IMR-90 (cell line): ENCODE measurements at places on chromosomes 11 and 22.

GRCh38 chr22:34113381-34113780, 193.1 kb upstream of the LARGE1 start:
- DNase-seq, result no peak

- DNase-seq, result no peak
These were observed 54.0 kb downstream of the RPUSD4 start for GRCh38 chr11:126157326-126158030.

GRCh38 chr11:563812-564578, 3.2 kb downstream of the RASSF7 start:
- no peak for DNase-seq

DNA sequence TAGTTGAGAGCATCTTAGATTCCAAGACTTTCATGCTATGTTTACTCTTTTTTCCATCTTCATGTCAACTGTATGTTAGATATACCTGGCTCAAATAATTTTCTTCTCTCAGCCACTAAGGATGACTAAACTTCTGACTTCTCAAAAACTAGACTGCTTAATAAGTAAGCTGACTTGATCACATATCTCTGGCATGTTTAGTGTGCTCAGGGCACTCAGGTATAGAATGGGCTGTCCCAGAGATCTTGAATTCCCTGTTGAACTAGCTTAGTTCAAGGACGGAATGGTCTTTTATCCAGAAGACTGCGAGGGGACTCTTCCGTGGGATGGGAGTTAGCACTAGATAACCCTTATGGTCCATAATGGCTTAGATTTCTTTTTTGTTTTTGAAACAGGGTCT, 13.0 kb downstream of the NEU3 start:
- DNase-seq, result no peak

GRCh38 chr11:13923182-13923581, 39.3 kb upstream of the SPON1 start:
- no peak for DNase-seq

DNA sequence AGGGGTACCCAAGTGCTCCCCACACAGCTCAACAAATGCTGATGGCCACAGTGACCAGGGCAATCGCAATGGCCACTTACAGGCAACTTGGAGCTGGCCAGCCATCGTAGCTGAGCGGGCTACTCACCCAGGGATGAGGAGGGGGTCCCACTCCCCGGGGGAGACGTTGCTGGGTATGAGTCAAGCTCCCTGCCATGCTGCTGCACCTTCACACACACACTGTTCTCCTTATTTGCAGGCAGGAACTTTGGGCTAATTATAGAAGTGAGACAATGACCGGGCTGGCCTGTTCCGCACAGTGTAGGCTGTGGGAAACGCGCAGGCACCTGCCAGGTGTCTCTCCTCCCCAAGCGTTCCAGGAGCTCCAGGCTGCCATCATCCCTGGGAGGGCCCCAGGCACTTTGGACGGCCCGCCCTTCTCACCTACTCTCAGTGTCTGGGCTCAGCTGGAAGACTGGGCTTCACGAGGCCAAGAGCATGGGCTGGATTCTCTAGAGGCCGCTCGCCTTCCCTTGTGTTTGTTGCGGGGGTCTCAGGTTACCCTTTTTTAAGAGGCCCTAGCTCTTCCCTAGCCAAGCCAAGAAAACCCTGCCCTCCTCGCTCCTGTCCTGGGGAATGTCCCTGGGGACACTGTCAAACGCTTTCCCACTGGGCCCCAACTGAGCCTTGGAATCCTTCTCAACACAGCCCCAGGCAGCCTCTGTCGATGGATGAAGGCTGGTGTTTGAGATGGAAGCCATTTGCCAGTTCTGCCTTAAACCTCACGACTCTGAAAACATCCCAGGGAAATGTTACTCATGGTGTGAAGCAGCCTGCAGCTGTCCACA, 73.0 kb downstream of the RTL6 start:
- peak; percentile 38 for DNase-seq

- peak; percentile 88 for DNase-seq
These were observed 3.6 kb downstream of the PKNOX2 start for GRCh38 chr11:125167954-125168835.
